ENCODE measurements at places on chromosomes 1 and 21.

GRCh38 chr1:234976861-234977680 is 151.6 kb downstream of the TOMM20 start:
- DNase-seq: no peak

- peak; percentile 39 for DNase-seq
Measured at GRCh38 chr1:115596080-115596780, 45.5 kb upstream of the VANGL1 start.

DNA sequence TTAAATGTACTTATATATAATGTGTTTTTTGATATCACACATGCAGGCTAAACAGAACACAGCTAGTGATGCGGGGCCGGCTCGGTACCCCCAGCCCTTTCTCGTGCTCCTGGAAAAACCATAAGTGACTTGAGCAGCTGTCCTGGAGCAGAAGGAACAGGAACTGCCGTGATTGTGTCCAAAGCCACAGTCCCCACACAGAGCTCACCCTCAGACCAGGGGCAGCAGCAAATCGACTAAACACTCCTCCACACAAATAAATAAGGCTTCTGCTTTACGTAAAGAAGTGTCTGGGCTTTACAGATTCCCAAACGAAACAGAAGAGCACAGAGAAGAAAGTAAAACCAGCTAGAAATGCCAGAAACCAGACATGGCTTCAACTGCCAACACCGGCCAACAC is 9.6 kb downstream of the UBE2J2 start:
- no peak for DNase-seq

GRCh38 chr1:171245458-171246064 is 2.7 kb upstream of the FMO1 start:
- DNase-seq: peak; percentile 62

DNA sequence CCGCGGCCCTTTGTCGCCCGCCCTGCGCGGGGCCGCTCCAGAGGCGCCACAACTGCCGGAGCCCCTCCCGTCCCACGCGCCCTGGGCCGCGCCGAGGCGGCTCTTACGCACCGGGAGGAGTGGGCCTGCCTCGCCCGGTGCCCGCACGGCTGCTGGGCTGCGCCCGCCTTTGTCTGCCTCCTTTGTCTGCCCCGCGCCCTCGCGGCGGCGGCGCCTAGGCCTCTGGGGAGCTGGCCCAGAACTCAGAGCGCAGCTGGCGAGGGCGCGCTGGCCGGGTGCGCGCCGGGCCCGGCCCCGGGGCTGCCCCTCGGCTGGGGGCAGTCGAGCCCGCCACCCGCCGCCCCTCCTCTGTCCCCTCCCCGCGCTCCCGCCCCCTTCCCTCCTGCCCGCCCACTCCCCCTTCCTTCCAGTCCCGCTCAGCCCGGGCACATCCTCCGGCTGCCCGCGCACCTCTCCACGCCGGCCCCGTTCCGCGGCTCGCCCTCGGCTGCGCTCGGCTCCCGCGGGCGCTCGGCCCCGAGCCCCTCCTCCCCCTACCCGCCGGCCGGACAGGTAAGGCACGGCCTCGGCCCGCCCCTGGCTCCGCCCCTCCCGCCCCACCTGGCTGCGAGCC is at the start of gene DRAXIN:
TSS of gene DRAXIN (plus strand) at position 409 of the 613 bp plus-strand sequence. CDS start 14,549 bp downstream, outside the sequence.
- no peak for DNase-seq

GRCh38 chr1:224185208-224185607 is 2.2 kb downstream of the DEGS1 start:
- no peak for DNase-seq

DNA sequence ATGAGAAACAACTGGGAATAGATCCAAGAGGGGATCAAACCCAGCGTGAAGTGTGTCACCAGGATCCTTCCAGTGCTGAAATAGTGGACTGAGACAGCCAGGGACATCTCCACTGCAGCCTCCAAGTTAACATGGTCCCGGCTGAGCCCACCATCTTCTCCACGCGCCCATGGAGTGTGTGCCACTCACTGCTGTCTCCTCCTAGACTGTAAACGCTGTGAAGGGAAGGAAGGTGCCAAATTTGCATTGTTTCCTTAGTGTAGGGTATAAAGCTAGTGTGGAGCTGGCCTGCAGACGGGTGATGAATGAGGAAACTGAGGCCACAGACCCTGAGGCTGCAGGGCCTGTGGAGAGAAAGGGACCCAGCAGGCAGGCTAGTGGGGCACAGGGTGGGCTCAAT is 183.6 kb downstream of the FOXD2 start:
- no peak for DNase-seq

GRCh38 chr1:244089561-244089960 is 38.5 kb downstream of the ZBTB18 start:
- no peak for DNase-seq
